ENCODE measurements at places on chromosomes 16 and 17. TPM values are rescaled to one million over a fixed set of nuclear protein-coding genes. Genes with fewer than 3 reads are reported as not detected.

SLC5A10 gene
- not detected for total RNA-seq

METTL23 gene
- 21.6 TPM for total RNA-seq

ZP2 gene
- total RNA-seq, result not detected

LDHD gene
- total RNA-seq, result 6.4 TPM

KAT2A gene
- 8.5 TPM for total RNA-seq

IQCK gene
- total RNA-seq, result 7.0 TPM

SPIRE2 gene
- 4.9 TPM for total RNA-seq

MT1A gene
- total RNA-seq, result not detected

KLHL10 gene
- 0.12 TPM for total RNA-seq

IRX5 gene
- total RNA-seq, result 7.4 TPM

CDH3 gene
- total RNA-seq, result 1.3 TPM

SLC6A4 gene
- total RNA-seq, result not detected

SEC14L1 gene
- total RNA-seq, result 48.9 TPM

RND2 gene
- 0.32 TPM for total RNA-seq

CD300H gene
- not detected for total RNA-seq

EPX gene
- total RNA-seq, result not detected

RHOT2 gene
- 49.2 TPM for total RNA-seq

NAA60 gene
- 17.8 TPM for total RNA-seq

LITAFD gene
- total RNA-seq, result not detected

RNU2-1 gene
- not detected for total RNA-seq

KRT20 gene
- not detected for total RNA-seq

ICAM2 gene
- total RNA-seq, result 0.73 TPM

CFAP97D1 gene
- not detected for total RNA-seq

BCL6B gene
- total RNA-seq, result 0.16 TPM

OR3A2 gene
- under 0.01 TPM for total RNA-seq

TOM1L1 gene
- total RNA-seq, result 39.8 TPM

SPOP gene
- total RNA-seq, result 60.1 TPM

KRT15 gene
- 0.32 TPM for total RNA-seq

KCNG4 gene
- total RNA-seq, result not detected

MYL11 gene
- not detected for total RNA-seq

CDH1 gene
- total RNA-seq, result 3.2 TPM

TPPP3 gene
- total RNA-seq, result 0.97 TPM

CLTC gene
- 556 TPM for total RNA-seq

KRT14 gene
- 5.5 TPM for total RNA-seq

SP2 gene
- total RNA-seq, result 2.8 TPM

CYGB gene
- total RNA-seq, result 10.0 TPM

PRSS22 gene
- total RNA-seq, result not detected

HSPB9 gene
- total RNA-seq, result not detected

CAPNS2 gene
- total RNA-seq, result 1.8 TPM

GRIN2A gene
- total RNA-seq, result not detected

RRAD gene
- 23.2 TPM for total RNA-seq

SPN gene
- total RNA-seq, result not detected

COG4 gene
- 97.0 TPM for total RNA-seq

ABCC11 gene
- total RNA-seq, result under 0.01 TPM

MARCHF10 gene
- not detected for total RNA-seq

CANT1 gene
- 74.0 TPM for total RNA-seq

CLEC18C gene
- total RNA-seq, result not detected

DPEP1 gene
- not detected for total RNA-seq

PDE6G gene
- not detected for total RNA-seq

BRICD5 gene
- 0.65 TPM for total RNA-seq

GRAPL gene
- total RNA-seq, result not detected

LLGL1 gene
- total RNA-seq, result 71.6 TPM

ANKS4B gene
- not detected for total RNA-seq

TLCD2 gene
- total RNA-seq, result 5.2 TPM

USP22 gene
- 363 TPM for total RNA-seq

CPNE7 gene
- 3.2 TPM for total RNA-seq

CCL3 gene
- total RNA-seq, result not detected

KRT31 gene
- total RNA-seq, result not detected

SPATA22 gene
- total RNA-seq, result 0.49 TPM
